Right lobe of liver (tissue), 6 donors: ENCODE measurements at places on chromosomes 11 and 22. TPM values are rescaled to one million over a fixed set of nuclear protein-coding genes. Genes with fewer than 3 reads are reported as not detected.

The PTGDR2 gene
- 0.18 TPM for total RNA-seq

- H3K36me3 ChIP-seq, result no peaks in the 10 kb centered on the region
- H3K4me1 ChIP-seq, result no peaks in the 10 kb centered on the region
- H3K27ac ChIP-seq, result no peak overlapping the region
- no peak overlapping the region for H3K4me3 ChIP-seq
- H3K27me3 ChIP-seq, result no peaks in the 10 kb centered on the region
- DNase-seq, result peak; percentile 40
Measured at GRCh38 chr11:41245184-41245583, 214.3 kb downstream of the LRRC4C start.

DNA sequence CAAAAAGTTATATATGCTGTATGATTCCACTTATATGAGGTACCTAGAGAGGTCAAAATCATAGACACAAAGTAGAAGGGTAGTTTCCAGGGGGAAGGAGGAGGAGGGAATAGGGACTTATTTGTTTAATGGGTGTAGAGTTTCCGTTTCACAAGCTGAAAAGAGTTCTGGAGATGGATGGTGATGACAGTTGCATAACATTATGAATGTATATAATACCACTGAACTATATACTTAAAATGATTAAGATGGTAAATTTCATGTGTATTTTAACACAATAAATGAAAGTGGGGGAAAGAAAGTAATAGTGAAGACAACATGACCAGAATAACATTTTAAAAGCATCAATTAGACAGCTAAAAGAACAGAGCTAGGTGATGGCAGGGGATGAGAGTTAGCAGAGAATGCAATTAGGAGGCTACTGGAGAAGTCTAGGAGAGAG lies 51.2 kb downstream of the MRTFA start:
- no peaks in the 10 kb centered on the region for H3K36me3 ChIP-seq
- H3K4me3 ChIP-seq, result no peak overlapping the region
- no peak overlapping the region for H3K27ac ChIP-seq
- no peaks in the 10 kb centered on the region for H3K27me3 ChIP-seq

GRCh38 chr22:41469218-41469851 lies 418 bp downstream of the ACO2 start:
- H3K4me1 ChIP-seq, result peaks cover 41% of the 10 kb centered on the region
- no peak for DNase-seq
- H3K4me3 ChIP-seq, result peak overlapping the region; percentile 99
- H3K36me3 ChIP-seq, result peaks cover 7% of the 10 kb centered on the region
- H3K27me3 ChIP-seq, result no peaks in the 10 kb centered on the region

DNA sequence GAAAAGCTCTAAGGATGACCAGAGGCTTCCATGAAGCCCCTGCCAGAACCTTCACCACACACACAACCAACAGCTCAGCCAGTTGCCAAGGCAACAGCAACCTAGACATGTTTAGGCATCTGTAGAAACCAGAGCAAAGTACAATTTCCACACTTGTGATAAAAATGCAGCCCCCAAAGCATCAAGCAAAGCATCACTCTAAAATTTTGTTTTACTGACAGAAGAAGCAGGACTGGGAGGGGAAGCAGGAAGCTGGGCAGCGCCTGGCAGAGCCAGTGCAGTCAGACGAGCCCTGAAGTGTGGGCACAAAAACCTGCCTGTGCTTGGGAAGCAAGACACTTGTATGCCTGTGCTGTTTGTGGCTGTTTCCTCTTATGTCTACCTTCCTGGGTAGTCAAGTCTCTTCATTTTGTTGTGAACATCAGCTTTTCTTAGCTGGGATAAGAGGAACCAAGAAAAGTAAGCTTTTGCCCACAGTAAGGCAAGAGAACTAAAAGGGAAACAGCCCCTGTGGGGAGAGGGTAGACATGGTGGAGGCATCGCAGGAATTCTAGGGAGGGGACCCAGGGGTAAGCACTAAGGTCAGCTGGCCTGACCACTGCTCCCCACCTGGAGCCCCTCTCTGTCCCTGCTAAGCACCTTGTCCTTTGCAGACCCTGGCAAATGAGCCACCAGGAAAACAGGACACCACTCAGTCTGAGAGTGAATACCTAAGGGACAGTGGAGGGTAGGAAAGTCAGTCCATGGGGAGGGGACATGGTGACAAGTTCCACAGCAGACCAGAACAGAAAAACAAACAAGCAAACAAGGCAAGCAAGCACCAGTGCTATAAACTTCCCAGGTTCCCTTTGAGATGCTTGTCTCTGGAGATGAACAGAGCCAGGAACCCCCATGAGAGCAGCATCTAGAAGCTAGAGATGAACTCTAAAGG lies 13.4 kb downstream of the PACSIN2 start:
- H3K4me1 ChIP-seq, result peaks cover 23% of the 10 kb centered on the region
- no peak overlapping the region for H3K27ac ChIP-seq
- H3K27me3 ChIP-seq, result no peaks in the 10 kb centered on the region
- H3K36me3 ChIP-seq, result no peaks in the 10 kb centered on the region
- no peak overlapping the region for H3K4me3 ChIP-seq

DNA sequence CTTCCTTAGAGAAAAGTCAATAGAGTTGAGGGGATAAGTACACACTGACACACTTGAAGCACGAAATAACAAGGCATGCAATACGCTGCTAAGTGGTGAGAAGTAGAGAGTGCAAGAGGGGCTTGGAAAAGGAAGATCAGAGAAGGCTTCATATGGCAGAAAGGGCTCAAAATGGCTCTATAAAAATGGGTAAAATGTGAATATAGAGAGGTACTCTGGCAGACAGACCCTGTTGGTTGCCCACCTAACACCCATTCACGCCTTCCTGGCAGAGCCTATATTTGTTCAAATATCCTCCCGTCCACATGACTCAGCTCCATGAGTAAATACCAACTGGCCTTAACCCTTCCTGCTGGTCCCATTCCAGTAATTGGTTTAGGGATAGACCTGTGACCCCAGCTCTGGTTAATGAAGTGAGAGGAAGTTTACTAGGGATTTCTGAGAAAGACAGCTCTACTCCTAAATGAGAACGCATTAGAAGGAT lies 38.9 kb upstream of the CCDC34 start:
- peak; percentile 50 for DNase-seq
- no peaks in the 10 kb centered on the region for H3K27me3 ChIP-seq
- peaks cover 42% of the 10 kb centered on the region for H3K4me1 ChIP-seq
- H3K27ac ChIP-seq, result peak overlapping the region; percentile 71
- no peak overlapping the region for H3K4me3 ChIP-seq
- H3K36me3 ChIP-seq, result no peaks in the 10 kb centered on the region

The THY1 gene
- total RNA-seq, result 0.64 TPM

DNA sequence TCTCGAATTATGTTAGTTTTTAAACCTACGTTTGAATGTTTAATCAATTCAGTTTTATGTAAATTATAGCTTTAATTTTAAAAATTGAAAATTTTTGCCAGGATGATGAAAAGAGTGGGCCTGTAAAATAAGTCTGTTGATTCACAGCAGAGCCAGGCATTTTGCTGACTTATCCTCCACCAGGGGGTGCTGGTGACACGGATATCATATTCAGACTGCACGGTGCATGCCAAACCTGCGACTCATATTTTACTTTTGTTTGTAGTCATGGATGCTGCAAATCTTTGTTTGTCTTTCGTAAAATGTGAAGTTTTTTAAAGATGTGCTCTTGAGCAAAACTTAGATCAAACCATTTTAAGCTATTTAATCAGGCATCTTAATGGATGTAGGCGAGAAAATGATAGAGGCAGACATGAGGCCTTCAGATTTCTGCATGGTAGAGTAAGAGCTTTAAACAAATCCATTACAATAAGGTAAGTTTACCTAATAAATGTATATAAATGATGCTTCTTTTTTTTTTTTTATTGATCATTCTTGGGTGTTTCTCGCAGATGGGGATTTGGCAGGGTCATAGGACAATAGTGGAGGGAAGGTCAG lies 3.6 kb upstream of the OR8B3 start:
- DNase-seq, result peak; percentile 51
- H3K36me3 ChIP-seq, result no peaks in the 10 kb centered on the region
- H3K4me1 ChIP-seq, result no peaks in the 10 kb centered on the region
- H3K4me3 ChIP-seq, result no peak overlapping the region
- H3K27me3 ChIP-seq, result no peaks in the 10 kb centered on the region
